Activated T-helper 1 cell treated with Interleukin-2 at 50 U/mL for 16 hours (primary cell): ENCODE measurements at places on chromosomes 4 and X.

- no peak for DNase-seq
These were observed 532.9 kb downstream of the ANKRD50 start for GRCh38 chr4:124179506-124180186.

DNA sequence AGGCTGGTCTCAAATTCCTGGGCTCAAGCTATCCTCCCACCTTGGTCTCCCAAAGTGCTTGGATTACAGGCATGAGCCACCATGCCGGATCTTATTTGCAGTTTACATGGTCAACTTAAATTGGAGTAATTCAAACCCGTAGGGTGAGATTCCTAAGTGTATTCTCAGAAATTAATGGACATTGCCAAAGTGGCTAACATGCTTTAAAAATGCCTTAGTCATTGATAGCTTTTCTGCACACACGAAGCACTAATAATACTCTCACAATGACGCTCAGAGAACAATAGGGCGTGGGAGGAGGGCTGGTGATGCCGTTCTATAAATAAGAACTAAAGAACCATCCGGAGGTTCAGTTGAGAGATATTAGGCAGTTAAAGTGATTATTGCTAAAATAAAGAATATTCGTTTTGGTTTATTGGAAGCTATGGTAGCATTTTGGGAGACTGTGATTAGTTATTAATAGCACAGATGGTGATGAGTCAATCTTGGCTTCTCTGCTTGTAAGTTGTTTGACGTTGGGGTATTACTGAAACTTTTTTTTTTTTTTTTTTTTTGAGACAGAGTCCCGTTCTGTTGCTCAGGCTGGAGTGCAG lies 79.1 kb downstream of the TRAPPC11 start:
- no peak for DNase-seq

- no peak for DNase-seq
These were observed 33.5 kb downstream of the TMEM164 start for GRCh38 chrX:110036162-110037033.

DNA sequence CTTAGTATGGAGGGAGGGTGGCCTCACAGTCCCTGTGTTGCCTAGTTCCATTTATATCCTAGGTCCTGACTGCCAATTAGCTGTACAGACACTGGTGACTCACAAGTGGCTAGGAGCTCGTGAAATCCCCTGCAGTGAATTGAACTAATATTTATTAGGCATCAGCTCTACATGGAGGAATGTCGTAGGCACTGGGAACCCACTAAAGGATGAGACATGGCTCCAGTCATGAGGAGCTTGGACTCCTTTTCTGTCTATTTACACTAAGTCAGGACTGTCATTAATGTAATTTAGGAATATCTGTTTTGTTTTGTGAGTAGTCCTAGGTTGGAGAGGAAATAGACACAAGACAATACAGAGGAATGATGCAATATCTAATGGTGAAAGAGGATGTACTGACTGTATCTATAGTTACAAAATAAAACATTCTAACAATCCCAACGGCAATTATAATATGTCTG lies 67.7 kb downstream of the MID1IP1 start:
- no peak for DNase-seq

- no peak for DNase-seq
These were observed 541 bp downstream of the AIMP1 start for GRCh38 chr4:106316773-106317409.

- no peak for DNase-seq
These were observed 759 bp downstream of the ZC4H2 start for GRCh38 chrX:64975491-64975890.

- no peak for DNase-seq
These were observed 48.8 kb upstream of the PITX2 start for GRCh38 chr4:110671679-110672078.

DNA sequence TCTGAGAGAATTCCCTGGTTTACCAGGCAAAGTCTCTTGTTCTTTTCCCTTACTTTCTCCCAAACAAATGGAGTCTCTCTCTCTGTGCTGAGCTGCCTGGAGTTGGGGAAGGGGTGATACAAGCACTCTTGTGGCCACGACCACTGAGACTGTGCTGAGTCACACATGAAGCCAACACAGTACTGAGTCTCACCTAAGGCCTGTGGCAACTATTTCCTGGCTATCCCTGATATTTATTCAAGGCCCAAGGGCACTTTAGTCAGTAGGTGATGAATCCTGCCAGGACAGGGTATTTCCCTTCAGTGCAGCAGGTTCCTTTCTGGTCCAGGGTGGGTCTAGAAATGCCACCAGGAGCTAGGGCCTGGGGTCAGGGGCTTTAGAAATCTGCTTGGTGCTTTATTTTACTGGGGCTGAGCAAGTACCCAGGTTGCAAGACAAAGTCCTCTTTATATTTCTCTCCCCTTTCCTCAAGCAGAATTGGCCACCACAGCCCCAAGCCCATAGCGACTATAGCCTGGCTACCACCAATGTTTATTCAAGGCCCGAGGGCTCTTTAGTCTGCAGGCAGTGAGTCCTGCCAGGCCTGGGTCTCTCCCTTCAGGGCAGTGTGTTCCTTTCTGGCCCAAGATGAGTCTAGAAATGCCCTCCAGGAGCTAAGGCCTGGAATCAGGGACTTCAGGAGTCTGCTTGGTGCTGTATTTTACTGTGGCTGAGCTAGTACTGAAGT lies 10.5 kb downstream of the ARL13A start:
- DNase-seq, result no peak

DNA sequence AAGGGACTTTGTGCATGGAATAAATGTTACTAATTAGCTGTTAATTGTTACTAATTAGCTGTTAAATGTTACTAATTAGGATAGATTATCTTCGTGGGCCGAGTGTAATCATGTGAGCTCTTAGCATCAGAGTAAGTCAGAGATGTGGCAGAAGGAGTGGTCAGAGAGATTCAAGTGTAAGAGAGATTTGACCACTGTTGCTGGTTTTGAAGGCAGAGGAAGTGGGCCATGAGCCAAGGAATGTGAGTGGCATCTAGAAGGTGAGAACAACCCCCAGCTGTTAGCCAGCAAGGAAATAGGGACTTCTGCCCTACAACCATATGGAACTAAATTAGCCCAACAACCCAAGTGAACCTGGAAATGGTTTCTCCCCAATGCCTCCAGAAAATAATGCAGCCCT lies 28.2 kb downstream of the ODAPH start:
- DNase-seq, result no peak

DNA sequence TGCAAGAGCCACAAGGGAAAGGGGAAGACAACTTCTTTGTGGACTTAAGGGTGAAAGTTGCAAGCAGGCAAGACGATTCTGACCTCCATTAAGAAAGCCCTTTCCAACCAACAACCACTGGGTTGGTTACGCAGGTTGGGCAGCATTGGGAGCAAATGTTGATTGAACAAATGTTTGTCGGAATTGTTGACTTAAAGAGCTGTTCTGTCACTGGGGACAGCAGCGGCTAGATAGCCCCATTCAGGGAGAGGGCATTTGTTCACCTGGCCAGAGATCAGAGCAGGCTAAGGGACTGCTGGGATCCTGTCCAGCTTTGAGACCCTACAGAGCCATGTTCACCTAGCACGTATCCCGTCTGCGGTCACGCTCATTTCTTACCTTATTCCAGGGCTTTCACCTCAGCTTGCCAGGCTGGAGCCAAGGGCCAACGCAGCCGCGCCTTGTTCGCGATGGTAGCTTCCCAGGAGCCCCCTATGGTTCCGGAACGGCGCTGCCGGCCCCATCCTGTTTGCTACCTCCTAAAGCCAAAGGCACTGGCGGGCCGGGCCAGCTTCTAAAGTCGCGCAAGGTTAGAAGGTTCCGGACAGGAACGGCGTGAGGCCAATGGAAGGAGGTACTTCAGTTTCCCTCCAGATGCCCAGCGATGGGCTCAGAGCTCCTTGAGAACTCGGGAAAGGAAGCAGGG lies 24.6 kb downstream of the F9 start:
- DNase-seq, result no peak

- DNase-seq, result no peak
These were observed 108.3 kb downstream of the DCTD start for GRCh38 chr4:182808673-182809416.

GRCh38 chrX:12138361-12139313 lies at the start of gene FRMPD4:
Gene FRMPD4, plus strand, starts transcription at chrX:12138473. Its CDS starts 499 bp downstream, at chrX:12138972.
- DNase-seq, result no peak

GRCh38 chr4:84632092-84632491 lies 49.2 kb downstream of the CDS1 start:
- no peak for DNase-seq

- DNase-seq, result no peak
These were observed 4.0 kb upstream of the IRS4 start for GRCh38 chrX:108740299-108740774.

- DNase-seq, result peak; percentile 41
These were observed at the start of gene ARMCX5 for GRCh38 chrX:102599084-102599950. Gene ARMCX5, plus strand, starts transcription at chrX:102599515. Its CDS starts 2,627 bp downstream, at chrX:102602142.

GRCh38 chrX:130714135-130714534 lies 188.9 kb downstream of the ENOX2 start:
- DNase-seq, result no peak

- no peak for DNase-seq
These were observed 2.5 kb downstream of the P2RY8 start for GRCh38 chrX:1534301-1535168.

DNA sequence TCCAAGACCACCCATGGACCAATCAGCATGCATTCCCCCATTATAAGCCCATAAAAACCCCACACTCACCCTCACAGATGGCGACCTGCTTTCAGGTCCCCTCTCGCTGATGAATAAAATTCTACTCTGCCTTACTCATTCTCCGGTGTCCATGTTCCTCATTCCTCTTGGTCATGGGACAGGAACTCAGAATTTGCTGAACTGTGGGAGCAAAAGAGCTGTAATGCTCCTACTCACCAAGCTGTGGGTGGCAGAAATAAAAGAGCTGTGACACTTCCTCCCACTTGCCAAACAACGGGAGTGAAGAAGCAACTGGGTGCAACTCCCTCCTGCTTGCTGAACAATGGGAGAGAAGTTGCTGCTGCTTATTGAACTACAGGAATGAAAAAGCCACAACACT lies 168.5 kb upstream of the PCDH18 start:
- no peak for DNase-seq

GRCh38 chr4:173397604-173398003 lies 1.3 kb downstream of the SCRG1 start:
- no peak for DNase-seq

DNA sequence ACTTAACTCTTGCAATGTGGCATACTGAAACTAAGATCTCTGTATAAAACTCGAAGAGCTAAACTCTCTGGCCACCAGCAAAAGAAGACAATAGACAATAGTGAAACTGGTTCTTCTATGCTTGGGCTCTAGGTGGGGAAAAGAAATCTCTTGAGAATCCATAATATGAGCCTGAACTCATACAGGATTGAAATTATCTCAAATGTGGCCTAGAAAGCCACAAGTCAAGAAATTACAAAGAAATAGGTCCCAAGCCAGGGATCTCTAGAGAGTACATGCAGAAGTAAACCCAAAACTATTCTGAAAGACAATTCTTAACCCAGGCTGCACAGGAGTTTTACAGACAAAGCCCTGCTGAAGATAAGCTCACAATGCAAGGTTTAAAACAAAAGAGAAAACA lies 127.4 kb downstream of the ANAPC10 start:
- no peak for DNase-seq
